Femur (tissue), 1 donor: ENCODE measurements at places on chromosomes 11 and 22.
A peak's percentile ranks its signal among the peaks of the same experiment; 100 is the strongest.

GRCh38 chr11:61569018-61569417 is 11.9 kb downstream of the SYT7 start:
- no peak for DNase-seq

DNA sequence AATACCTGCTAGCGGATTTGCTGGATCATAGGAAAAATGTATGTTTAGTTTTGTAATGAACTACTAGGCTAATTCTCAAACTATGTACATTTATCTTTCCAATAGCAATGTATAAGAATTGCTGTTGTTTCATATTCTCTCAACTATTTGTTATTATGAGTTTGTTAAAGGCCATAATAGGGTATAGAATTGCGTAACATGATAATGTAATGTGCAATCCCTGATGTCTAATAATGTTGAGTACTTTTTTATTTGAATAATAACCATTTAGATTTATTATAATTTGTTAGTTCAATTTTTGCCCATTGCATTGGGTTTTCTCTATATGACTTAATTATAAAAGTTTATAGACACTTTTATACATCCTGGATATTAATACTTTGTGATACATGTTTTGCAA is 801.6 kb downstream of the LUZP2 start:
- no peak for DNase-seq

- DNase-seq: no peak
Measured at GRCh38 chr11:67027943-67028542, 5.1 kb downstream of the SYT12 start.

- DNase-seq: no peak
Measured at GRCh38 chr11:59641156-59641555, 25.6 kb upstream of the OSBP start.

- no peak for DNase-seq
Measured at GRCh38 chr11:66479394-66480116, 679 bp upstream of the DPP3 start.

- DNase-seq: no peak
Measured at GRCh38 chr22:46349681-46350080, 14.2 kb downstream of the TRMU start.

- no peak for DNase-seq
Measured at GRCh38 chr11:72871119-72871518, 56.9 kb downstream of the ATG16L2 start.

DNA sequence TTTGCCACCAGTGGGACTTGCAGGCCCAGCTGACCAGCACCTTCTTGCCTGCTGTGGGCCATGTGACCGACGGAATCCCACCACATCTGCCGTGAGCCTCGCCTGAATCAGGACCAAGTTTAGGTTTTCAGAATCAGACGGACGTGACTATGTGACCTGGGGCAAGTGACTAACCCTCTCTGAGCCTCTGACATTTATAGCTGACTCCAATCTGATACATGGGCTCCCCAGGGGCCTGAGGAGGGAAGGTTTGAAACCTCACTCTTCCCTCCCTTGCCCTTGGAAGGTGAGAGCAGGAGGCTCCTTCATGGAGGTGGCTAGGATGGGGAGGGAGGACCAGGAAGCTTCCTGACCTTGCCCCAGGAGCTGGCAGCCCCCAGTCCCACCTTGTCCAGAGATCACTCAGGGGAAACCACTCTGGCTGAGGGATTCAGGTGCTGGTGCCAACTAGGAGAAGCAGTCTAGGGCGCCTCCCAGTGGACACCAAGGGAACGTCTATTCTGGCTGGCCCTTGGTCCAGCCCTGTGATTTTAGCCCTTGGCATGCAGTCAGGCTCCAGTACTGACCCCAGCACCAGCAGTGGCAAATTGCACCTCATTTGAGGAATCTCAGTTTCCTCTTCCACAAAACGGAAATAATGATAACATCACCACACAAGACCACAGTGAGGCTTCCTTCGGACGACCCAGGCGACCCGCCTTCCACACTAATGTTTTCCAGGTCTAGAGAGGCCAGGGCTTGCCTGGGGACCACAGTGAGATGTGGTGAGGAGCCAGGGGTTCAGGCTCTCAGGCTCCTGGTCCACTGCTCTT is 47.2 kb upstream of the SYT7 start:
- peak; percentile 58 for DNase-seq

GRCh38 chr11:73410627-73411026 is 34.4 kb downstream of the RELT start:
- no peak for DNase-seq
